ENCODE measurements at places on chromosomes 3 and 15.

GRCh38 chr3:119652306-119653033 lies 7.9 kb downstream of the POPDC2 start:
- no peak for DNase-seq

DNA sequence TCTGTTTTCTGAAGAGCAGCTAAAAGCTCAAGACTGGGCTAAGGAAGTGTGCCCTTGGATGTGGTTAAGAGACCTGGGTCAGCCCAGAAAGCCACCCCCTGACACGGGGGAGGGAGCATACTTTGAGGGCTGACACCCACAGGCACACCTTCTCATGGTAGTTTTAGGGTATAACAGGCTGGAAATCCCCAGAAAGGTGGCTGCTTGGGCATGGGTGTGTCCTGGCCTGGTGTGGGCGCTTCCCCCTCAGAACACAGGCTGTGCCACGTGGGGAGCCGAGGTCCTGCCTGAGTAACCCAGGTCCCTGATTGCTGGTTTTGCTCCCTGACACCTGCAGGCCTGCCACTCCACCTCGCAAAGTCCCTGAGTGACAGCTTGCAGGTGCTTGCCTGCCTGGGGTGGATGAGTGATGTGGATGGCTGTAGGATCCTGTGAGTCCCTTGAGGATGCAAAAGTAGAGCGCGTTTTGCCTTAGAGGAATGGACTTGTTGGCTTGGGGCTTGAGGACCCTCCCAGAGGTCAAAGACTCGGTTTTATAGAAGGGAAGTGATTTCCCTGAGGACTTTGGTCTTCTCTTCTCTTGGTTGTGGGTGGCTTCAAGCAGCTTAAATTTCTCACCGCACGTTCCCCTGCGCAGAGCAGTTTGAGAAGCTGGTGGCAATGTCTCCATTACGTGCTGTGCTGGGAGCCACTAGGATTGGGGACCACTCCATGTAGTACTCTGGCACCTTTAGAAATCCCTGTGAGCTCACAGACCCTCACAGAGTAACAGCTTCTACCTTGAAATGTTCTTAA lies 94.4 kb downstream of the DNASE1L3 start:
- no peak for DNase-seq

DNA sequence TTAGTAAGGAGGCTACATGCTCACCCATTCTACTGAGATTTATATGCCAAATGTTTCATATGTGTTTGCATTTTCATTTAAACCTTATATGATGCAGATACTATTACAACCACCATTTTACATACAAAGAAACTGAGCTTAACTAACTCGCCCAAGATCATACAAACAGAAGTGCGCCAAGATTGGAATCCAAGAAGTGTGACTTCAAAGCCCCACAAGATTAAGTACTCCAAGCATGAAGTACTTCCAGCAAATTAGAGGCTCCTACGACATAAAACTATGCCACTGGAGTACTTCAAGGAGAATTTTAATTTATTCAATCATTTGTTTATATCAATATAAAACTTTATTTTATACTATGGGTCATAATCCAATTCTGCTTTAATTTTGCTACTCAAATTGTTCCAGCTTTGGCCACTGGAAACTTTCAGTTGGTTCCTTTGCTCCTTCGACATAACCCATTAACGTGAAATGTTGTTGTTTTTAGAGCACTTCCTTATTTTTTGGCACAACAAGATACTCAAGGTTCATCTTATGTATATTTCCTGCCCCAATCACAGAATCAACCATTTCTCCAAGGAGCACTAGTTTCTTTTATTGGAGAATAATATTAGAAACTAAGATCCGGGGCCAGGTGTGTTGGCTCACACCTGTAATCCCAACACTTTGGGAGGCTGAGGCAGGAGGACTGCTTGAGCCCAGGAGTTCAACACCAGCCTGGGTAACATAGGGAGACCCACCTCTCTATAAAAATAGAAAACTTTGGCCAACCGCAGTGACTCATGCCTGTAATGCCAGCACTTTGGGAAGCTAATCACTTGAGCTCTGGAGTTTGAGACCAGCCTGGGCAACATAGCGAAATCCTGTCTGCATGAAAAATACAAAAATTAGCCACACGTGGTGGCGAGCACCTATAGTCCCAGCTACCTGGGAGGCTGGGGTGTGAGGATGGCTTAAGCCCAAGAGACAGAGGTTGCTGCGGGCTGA lies 10.4 kb downstream of the INO80 start:
- no peak for DNase-seq

DNA sequence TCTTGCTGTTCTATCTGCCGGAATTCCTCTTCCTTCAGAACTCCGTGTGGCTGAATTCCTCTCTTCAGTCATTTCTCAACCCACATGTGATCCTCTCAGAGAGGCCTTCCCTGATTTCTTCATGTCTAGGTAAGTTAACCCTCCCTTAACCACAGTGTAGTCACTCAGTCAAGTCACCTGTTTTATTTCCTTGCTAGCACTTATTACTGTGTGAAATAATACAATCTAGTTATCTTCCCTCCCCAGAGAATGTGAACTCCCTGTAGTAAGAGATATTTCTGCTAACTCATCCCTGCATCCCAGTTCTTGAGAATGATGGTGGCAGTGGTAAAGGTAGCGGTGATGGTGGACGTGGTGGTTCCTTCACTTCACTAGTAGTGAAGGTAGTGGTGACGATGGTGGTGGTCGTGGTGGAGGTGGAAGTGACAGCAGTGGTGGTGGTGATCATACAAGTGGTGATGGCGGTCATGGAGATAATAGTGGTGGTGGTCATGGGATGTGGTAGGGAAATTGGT lies 33.3 kb downstream of the COL6A5 start:
- no peak for DNase-seq

GRCh38 chr3:14929310-14930074 lies 17.9 kb upstream of the NR2C2 start:
- no peak for DNase-seq

GRCh38 chr3:43606284-43606683 lies 15.5 kb downstream of the ANO10 start:
- DNase-seq, result no peak

DNA sequence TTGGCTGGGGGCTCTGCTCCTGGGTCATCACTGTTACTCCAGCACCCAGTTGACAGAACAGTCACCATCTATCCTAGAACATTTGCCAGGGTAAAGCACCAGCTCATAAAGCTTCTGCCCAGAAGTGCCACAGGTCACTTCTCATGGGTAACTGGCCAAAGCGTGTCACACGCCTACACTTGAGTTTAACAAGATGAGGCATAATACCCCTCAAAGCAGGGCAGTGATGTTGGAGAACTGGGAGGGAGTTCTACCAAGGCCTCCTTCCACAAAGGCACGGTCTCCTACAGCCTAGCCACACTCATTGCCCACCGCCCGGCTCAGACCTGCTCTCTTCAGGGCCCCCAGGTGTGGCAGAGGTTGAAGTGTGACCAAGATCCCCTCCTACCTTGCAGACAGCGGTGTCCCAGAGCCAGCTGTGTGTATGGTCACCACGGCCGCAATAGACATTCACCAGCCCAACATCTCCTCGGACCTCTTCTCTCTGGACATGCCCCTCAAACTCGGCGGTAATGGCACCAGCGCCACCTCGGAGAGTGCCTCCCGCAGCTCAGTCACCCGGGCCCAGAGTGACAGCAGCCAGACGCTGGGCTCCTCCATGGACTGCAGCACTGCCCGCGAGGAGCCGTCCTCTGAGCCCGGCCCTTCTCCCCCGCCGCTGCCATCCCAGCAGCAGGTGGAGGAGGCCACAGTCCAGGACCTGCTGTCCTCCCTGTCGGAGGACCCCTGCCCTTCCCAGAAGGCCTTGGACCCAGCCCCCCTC lies 107.7 kb downstream of the ETFA start:
- DNase-seq, result no peak
